NCI-H2081 (cell line): ENCODE measurements at places on chromosomes 5 and 9.

DNA sequence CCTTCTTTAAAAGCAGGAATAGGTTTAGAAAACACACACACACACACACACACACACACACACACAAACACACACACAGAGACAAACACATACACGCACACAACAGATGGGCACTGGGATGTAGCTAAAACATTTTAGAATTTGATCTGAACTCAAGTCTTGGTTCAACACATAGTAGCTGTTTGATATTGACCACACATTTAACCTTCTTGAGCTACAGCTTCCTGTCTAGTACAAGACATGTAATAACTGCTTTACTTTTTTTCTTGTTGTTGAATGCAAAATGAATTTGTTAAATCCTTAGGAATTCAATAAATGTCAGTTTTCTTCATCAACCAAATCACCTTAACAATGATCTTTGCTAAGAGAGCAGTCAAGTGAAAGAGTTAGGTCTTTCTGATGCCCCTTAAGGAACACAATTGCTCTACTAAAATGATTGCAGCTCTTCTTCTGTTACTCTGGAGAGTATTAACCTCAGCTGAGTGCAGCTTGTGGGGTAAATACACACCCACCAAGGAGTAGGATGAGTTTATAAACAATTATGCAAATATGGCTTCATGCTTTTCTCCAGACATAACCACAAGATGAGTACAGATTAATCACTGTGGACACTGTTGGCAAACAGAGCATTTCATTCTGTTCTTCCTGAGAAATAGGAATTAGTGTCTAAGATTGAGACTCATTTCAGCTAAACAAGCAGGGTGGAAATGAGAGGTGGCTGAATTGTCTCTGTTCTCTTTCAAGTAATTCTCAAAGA lies 302.9 kb upstream of the PAPPA start:
- no peak for DNase-seq

- DNase-seq: no peak
Measured at GRCh38 chr9:110599468-110599867, 19.9 kb upstream of the SVEP1 start.

DNA sequence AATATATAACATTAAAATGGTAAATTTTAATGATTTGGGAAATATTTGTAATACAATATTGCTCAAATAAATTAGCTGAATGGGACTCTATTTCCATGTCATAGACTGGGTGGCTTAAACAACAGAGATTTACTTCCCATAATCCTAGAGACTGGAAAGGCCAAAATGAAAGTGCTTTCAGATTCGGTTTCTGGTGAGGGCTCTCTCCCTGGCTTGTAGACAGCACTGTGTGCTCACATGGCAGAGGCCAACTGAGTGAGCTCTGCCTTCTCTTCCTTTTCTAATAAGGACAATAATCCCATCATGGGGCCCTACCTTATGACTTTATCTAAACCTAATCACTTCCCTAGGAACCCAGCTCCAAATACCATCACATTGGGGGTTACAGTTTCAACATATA lies 196.2 kb downstream of the MARCHF11 start:
- DNase-seq: no peak

DNA sequence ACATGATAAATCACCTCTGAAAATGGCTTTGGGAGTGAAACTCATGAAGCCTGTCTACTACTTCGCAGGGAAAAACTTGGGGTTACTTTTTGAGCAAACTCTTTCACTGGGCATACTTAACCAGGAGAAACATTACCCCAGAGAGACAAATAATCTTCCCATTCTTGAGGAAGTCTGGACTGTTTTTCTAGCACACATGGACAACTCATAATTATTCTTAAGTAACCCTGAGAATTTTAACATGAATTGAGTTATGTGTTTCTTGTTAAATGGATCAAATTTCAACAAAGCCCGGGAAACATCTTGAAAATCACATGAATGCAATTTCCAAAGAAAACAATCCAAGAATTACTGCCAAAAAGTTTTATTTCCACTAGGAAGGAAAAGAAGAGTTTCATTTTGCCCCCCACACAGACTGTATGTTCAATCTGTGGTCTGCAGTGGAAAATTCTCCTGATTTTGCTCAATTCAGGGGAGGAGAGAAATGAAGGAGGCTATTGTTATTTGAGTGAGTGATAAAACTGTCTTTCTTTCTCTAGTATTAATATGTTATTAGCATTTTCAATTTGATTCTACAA lies 564.8 kb upstream of the CLINT1 start:
- no peak for DNase-seq
